WERI-Rb-1 (cell line): ENCODE measurements at places on chromosomes 5 and 9.

- DNase-seq, result peak; percentile 55
Measured at GRCh38 chr9:126666155-126666803, 52.6 kb downstream of the LMX1B start.

DNA sequence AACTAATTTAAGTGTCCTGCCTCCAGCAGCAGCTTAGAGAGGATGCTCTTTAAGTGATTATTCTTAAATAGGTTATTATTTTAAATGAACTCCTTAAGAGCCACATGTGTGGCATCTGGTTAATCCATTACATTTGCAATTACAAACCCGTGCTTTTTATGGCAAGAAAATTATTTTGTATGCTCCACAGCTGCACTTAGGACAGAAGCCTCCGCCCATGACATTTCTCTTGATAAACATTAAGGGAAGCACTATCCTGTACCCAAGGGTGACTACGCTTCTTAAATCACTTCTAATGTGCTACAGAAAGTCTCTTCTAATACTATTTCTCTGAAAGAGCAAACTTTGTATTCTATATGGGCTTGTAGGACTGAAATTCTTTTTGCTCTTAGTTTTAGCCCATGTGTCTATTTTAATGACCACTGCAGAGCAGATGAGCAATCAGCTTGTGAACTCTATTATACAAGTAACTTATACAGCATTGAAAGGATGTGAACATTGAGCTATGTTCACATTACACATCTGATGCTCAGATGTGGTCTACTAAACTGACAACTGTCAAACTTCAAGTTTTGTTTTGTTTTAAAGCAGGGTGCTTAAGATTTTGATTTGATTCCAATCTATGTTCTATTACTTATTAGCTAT lies 223.4 kb downstream of the COX7C start:
- no peak for DNase-seq

- DNase-seq, result peak; percentile 92
Measured at GRCh38 chr9:128341435-128341849, 1.1 kb downstream of the SLC27A4 start.

DNA sequence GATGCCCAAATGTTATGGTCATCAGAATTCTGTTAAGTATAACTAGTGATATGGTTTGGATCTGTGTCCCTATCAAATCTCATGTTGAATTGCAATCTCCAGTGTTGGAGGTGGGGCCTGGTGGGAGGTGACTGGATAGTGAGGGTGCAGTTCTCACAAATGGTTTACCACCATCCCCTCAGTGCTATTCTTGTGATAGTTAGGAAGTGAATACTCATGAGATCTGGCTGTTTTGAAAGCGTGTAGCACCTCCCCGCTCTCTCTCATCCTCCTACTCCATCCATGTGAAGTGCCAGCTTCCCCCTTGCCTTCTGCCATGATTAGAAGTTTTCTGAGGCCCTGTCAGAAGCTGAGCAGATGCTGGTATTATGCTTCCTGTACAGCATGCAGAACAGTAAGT lies 359.5 kb downstream of the TMEM167A start:
- no peak for DNase-seq

- no peak for DNase-seq
Measured at GRCh38 chr9:83043597-83043996, 19.3 kb downstream of the RASEF start.

DNA sequence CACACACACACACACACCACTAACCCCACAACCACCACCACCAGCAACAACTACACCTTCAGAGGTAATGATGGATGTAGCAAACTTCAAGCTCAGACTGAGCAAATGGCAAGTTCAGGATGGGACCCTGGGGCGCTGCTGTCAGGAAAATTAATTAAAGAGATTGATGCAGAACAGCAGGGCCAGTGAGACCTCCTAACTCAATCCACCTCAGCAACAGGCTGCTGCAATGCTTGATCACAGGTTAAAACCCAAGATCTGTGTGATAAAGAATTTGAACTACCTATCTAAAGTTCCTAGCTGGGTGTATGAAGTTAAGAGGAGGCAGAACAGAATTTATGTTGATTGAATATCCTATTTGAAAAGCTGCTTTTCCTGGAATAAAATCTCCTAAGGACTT lies 140.3 kb upstream of the FER start:
- no peak for DNase-seq

- no peak for DNase-seq
Measured at GRCh38 chr5:54969856-54970828, 15.3 kb downstream of the ESM1 start.

DNA sequence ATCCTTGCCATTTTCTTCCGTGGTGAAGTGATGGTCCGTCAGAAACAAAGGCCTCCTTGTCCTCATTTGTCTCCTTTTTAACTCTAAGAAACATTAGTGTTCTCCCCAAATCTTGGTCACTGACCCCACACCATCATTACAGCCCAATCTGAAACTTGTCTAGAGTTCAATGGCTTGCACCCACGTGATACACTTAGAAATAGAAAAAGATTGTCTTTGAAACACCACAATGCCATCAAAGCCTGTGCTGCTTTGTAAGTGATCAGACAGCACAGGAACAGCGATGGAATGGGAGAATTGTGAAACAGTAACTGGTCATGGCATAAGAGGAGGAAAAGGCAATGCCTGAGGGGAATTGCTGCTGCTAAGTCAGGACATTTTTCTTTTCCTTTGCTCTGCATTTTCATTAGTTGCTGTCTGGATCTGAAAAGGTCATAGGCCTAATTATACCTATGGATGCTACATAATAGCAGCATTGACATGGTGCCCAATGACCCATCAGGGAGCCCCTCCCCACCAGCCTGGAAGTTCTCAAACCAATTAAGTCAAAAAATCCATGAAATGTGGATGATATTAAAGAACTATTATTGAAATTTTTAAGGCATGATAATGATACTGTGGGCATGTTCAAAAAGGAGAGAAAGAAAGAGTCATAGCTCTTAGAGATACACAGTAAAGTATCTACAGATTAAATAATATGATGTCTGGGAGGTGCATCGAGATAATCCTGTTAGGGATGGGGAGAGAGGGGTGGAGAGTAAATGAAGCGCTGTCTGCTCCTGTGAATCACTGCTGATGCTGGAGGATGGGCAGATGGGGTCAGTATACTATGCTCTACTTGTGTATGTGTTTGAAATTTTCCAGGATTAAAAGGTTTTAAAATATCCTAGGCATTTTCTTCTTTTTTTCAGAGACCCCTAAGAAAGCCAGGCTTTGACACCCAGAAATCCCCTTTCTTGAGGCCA lies 83.6 kb downstream of the ENC1 start:
- peak; percentile 11 for DNase-seq
